ENCODE measurements at places on chromosomes 16 and 17.

DNA sequence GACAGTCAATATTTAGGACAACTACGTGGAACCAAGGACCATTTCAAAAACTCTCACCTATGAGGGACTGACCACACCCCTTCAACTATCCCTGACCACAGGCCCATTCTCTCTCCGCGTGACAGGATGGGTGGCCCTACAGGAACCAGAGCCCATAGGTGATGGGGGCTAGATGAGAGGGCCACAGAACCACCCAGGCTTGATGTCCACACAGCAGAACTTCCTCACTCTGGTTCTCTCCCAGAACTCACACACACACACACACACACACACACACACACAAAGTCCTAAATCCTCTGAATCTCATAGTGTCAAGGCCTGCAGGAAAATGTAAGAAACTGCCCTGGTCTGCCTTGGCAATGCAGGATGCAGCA is 1.5 kb downstream of the ZNF319 start:
- no peak for DNase-seq

DNA sequence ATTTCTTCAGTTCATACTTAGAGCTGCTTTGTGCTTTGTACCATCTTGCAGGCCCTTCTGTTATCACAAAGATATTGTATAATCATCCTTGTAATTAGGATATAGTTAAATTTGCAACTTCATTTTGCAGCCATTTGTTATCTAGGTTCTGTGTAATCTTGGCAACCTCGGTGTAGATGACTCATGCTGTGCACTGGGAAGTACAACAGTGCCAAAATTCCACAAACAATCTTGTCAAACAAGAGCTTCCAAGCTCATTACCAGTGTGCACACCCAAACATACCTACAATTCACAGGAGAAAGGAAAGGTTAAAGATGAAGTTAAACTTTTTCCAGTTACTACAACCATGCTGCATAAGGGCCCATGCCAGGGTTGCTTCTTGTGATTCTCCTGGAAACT is 1231.8 kb downstream of the CDH11 start:
- no peak for DNase-seq

GRCh38 chr17:4412933-4413831 is 20.6 kb upstream of the SPNS3 start:
- DNase-seq, result peak; percentile 86

DNA sequence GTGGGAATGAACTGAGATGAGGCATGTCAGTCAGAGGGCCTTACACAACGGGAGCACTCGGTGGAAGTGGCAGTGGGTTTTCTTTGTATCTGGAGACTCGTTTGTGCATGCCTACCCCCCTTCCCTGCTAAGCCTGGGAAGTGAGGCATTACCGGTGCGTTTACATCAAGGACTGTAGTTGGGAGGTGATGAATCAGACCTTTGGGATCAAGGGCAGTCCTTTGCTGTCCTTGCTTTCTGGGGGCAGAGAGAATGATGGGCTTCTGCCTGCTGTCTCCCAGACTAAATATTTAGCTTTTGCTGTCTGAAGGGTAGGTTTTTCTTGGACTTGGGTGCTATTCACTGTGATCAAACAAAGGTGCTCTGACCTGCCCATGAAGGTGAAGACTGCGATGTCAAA is 83.0 kb downstream of the WWP2 start:
- no peak for DNase-seq

GRCh38 chr17:42387661-42388380 is 421 bp downstream of the STAT3 start:
- DNase-seq, result peak; percentile 34

GRCh38 chr16:11242658-11243057 is 13.3 kb downstream of the SOCS1 start:
- no peak for DNase-seq

GRCh38 chr16:86044881-86045590 is 146.1 kb downstream of the IRF8 start:
- DNase-seq, result no peak

DNA sequence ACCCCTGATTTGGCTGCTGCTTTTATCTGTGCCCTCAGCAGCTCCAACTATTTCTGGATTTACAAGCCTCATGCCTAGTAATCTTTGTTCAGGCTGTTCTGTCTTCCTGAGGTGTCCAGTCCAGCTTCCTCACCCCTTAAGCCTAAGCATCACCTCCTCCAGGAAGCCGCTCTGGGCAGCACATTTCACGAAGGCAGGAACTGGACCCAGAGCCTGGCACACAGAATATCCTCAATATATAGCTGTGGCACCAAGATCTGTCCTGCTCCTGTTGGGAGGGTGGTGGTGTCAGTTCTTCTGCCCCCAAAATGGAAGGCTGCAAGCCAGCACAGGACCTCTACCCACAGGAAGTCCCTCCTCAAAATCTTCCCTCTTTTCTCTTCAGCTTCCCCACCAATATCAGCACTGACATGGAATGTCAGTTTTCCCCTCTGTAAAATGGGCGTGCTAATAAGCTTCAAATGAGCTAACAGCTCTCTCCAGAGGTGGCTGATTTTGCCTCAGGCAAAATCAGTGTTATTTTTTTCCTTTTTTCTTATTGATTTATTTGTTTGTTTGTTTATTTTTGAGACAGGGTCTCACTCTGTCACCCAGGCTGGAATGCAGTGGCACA is 6.9 kb upstream of the NEUROD2 start:
- DNase-seq, result no peak

DNA sequence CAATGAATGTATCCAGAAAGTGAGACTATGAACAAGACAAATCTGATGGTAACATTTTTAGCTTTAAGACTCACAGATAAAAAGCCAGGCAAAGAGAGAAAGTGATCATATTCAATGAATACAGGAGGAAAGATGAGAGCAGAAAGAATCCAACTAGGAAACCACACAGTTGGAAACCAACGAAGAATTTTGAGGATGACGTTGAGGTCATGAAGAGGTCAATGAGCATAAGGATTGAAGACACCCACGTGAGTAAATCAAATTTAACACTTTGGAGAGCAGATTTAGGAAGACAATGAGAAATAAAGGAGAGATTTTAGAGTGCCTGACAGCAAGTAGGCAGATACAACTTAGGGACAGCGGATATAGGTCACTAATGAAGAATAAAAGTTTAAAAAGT is 948.1 kb downstream of the KCNJ2 start:
- DNase-seq, result no peak

- DNase-seq, result peak; percentile 55
These were observed 440 bp downstream of the NPRL3 start for GRCh38 chr16:138049-138417.

Data from NAMALWA (cell line).